Small intestine (tissue), 16 donors: ENCODE measurements at places on chromosomes 5 and 9.

- DNase-seq: no peak
Measured at GRCh38 chr9:89668216-89668865, 63.5 kb downstream of the GADD45G start.

DNA sequence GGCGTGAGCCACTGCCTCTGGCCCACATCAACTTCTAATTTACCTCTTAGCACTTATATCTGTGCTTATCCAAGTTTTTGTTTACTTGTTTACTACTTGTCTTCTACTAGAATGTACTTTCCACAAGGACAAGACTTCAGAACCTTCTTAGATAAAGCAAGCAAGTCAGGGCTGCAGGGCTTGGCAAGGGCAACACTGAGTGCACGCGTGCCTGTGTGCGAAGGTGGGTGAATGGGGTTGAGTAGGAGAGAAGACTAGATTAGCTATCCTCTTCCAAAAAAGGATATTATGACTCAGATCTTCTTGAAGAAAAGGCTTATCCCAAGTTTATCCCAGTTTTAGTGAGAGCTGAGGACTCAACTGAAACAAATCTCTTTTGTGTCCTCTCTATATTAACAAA is 19.3 kb downstream of the AK3 start:
- no peak for DNase-seq

GRCh38 chr9:109935406-109936087 is 155.5 kb downstream of the PALM2AKAP2 start:
- DNase-seq: no peak

DNA sequence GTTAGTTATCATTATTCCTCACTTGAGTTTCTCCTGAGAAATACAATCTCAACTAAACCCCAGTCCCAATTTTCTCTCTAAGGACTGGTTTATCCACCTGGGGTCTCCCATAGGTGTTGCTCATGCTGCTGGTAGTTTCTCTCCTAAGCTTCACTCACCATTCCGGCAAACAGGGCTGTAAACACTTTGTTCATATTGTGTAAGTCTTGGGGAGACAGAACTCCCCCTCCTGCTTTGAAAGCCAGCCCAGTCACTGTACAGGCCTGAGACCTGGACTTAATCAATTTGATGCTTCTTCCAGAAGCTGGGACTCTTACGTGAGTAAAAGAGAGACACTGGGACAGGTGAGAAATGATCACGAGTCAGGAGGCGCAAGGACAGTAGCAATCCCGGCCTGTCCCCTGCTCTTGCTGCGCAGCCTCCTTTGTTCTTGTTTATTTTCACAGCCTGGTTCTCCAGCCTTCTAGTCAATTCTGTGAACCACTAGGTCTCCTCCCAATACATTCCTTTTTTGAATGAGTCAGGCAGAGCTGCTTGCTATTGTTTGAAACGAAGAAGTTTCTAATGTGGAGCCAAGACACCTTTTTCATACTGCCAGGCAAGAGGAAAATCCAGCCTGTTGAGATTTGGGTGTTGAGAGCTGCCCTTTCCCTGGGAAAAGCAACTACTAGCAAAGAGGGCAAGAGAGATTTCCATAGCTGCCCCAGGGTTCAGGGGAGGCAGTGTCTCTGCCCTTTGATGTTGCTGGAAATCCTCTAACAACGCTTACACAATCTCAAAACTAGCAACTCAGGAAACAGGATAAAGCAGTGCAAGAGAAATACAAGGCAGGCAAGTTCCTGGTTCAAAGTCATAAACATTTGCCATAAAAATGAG is 9.2 kb upstream of the SHROOM1 start:
- DNase-seq: peak; percentile 88

- no peak for DNase-seq
Measured at GRCh38 chr5:174074369-174074768, 28.9 kb downstream of the NSG2 start.

GRCh38 chr9:5002811-5003210 is 17.7 kb downstream of the JAK2 start:
- DNase-seq: no peak

DNA sequence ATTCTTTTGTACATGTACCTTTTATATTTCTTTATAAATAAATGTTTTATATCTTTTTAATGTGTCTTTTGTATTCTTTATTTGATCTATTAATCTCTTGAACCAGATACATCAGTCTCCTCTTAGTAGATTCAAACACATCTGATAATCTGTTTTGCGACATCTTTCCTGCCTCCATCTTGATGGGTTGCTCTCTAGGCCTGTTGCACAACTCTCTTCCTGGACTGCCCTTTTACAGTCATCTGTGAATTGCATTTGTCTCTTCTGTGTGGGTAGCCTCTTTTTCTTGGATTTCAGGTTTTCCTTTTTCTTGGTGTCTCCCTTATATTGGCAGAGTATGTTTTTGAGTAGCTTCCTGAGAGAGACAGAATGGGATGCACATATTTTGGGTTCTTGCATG is 6.2 kb downstream of the ZFYVE16 start:
- no peak for DNase-seq

DNA sequence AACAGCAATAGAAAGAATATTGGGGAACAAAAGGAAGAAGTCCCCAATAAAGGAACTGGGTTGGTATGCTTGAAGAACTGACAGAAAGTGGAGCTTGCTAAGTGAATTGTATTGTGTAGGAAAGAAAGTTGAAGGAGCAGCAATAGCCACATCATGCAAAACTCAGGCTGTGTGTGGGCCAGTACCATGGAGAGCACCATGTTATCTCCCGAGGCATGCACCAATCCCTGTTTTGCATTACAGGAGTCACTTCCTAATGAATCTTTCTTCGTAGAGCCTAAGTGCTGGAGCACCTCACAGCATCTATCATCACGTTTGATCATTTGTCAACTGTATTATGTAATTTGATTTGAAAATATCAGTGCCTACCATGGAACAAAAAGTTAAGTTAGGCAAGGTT is 137.7 kb upstream of the NMUR2 start:
- DNase-seq: no peak

GRCh38 chr5:80389580-80389979 is 18.3 kb upstream of the ZFYVE16 start:
- no peak for DNase-seq
